ENCODE measurements at places on chromosomes 3 and 15.

DNA sequence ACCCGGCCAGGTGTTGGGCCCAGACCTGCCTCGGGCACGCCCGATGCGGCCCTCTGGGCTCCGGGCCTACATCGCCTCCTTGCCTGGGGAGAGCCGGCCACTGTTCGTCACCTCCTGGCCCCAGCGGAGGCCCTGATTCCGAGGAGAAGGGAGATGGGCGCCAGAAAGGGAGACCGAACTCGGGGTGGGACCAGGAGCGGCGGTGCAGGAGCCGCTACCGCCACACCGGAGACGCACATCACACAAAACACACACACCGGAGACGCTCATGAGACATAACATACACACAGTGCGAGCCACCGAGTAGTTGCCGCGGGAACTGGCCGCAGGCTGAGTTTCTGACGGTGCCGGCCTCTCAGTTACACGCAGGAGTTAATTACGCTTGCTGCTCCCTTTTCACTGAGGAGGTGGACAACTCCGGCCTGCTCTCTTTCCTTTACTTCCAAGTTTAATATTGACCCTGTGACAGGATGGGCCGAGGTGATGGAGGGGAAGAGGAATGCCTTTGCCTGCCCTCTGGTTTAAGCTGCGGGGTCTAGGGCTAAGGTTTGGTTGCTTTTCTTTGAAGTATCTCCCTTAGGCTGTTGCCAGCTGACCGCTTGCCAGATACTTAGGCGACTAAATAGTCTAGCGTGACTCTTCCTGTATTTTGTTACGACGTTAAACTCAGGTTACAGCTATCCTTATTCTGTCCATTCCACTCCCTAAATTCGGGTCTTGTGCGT is 570 bp downstream of the PCNP start:
- no peak for DNase-seq

GRCh38 chr15:41423979-41424659 is 7.2 kb downstream of the RTF1 start:
- no peak for DNase-seq

DNA sequence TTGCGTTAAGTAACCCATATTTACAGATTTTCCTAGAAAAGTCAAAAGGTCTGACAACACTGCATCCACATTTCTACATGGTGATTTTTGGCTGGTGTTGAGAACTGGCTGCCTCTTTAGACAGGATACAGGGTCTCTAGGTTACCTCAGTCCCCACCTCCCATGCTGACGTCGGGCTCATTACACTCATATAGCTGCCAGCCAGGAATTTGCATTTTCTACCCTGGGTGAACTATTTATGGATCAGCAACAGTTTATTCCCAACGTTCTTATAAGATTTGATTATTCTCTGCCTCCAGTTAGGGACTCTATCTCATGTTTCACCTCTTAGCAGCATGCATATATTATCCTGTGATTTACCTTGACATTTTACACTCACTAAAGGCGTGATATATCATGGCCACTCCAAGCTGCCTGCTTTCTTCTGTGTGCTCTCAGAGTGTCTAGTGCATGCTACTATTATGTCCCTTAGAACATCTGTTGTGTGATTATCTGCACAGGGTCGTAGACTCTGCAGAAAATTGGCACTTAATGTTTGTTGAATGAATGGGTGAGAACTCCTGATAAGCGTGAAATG is 49.0 kb downstream of the CLDN11 start:
- DNase-seq = no peak

DNA sequence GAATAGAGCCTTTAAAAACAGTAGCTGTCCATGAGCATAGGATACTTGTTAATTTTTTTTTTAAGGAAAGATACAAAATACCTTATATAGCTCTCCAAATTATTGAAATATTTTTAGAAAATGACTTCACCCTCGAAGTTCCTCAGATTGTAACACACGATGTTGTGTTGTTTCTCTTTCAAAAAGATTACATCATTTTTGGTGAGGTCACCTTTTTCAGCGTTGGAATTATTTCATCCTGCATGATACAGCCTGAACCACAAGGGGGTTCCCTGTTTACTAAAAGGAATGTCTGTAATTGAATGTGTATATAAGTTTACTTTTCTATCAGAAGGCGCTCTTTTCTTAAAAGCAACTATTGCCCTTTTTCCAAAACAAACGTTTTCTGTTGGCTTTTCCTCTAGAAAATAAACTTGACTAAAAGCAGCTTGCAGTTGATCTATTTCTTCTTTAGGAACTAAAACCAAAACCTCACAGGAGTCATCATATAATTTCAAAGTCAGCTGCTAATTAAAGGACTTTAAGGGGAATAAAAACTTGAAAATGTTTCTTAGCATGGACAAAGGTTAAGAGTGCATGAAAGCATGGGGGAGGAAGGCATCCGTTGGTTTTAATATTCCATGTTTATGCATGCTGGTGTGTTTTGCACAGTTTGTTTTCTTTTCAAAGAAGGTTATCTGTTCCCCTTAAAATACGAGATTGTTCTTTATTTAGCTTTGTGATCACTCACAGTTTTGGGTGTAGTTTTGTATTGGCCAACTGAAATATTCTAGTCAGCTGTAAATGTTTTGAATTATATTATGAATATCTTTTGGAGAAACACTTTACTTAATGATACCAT is 29.4 kb downstream of the LYSMD4 start:
- no peak for DNase-seq

GRCh38 chr15:89184357-89184756 is 37.0 kb downstream of the RLBP1 start:
- DNase-seq = no peak

GRCh38 chr3:184003187-184003967 is 14.3 kb downstream of the ABCC5 start:
- DNase-seq = no peak

- DNase-seq = no peak
These were observed 11.8 kb downstream of the TNK2 start for GRCh38 chr3:195896361-195897080.

- DNase-seq = peak; percentile 77
These were observed 878 bp downstream of the DYNC1LI1 start for GRCh38 chr3:32569540-32570420.

DNA sequence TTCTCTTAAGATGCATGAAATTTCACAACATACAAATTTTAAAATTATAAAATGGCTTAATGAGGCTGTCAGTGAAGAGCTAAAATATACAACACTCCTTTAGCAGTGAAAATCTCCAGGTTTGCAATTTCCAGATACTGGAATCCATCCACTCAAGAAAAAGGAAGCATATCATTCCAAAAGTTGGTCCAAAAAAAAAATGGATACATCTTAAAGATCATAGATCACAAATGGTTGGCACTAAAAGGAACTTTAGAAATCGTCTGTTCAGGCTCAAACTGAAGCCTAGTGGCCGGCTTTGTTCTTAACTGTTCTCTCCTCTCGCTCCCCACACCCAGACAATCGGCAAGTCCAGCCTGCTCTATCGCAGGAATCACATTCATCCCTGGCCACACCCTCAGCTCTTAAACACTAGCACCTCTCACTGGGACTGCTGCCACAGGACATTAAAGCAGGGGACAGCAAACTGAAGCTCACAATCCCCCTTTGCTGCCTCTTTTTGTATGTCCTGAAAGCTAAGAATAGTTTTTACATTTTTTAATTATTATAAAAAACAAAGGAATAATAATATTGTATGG is 130.3 kb upstream of the CDIN1 start:
- DNase-seq = no peak

- no peak for DNase-seq
These were observed 10.8 kb upstream of the FYCO1 start for GRCh38 chr3:46006238-46007032.

GRCh38 chr3:22714749-22715148 is 488.4 kb upstream of the UBE2E2 start:
- DNase-seq = no peak

DNA sequence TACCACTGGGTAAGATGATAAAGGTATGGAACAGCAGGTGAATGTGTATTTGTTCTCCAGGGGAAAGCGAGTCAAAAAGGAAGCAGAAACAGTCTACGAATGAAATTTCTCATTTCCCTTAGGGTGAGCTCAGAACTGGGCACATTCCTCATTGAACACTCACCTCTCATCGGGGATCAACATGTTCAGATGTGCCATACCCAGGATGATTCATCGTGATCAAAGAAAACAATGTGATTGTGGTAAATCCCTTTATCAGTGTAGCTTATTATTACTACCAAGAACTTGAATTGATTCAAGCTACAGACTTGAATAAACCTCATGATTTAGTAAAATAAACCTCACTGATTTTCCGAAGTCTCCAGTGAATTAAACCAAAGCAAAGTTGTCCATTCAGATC is 72.1 kb downstream of the GJD2 start:
- DNase-seq = no peak

DNA sequence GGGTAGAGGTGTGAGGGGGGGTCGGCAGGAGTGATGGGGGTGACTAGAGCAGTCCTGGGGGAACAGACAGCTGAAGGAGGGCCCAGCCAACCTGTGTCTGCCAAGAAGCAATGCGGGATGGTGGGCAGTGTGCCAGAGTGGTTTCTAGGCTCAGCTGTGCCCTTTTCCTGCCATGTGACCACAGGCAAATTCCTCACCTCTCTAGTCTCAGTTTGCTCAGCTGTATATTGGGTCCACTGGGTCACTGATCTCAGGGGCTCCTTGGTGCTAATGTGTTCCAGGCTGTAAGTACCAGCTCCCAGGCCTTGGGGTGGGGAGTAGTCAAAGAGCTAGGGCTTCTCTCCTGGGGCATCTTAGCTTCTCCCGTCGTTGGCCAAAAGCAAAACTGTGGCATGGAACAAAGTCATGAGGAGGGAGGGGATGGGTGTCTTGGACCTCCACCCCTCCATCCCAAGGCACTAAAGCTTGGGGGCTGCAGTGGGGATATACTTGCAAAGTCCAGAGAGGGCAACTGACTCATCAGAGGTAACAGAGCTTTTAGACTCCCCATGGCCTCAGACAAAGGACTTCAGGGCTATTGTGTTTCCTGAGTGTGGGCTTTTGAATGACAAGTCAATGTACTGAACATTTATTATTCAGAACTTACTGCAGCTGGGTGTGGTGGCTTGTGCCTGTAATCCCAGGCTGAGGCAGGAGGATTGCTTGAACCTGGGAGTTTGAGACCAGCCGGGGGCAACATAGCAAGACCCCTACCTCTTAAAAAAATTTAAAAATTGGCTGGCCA is 20.9 kb downstream of the SMAD6 start:
- DNase-seq = no peak

- DNase-seq = no peak
These were observed 284.7 kb upstream of the ROPN1 start for GRCh38 chr3:124276539-124277143.

Data from progenitor cell of endocrine pancreas (in vitro differentiated cells).